ENCODE measurements at places on chromosomes 12 and 14.

- DNase-seq, result no peak
Measured at GRCh38 chr12:126926023-126926594, 1340.9 kb upstream of the TMEM132C start.

- DNase-seq, result no peak
Measured at GRCh38 chr12:42945927-42946326, 356.4 kb upstream of the PRICKLE1 start.

- no peak for DNase-seq
Measured at GRCh38 chr14:76112889-76113624, 38.7 kb upstream of the GPATCH2L start.

- DNase-seq, result no peak
Measured at GRCh38 chr12:68428724-68429501, 96.8 kb upstream of the MDM1 start.

Data from CD4-positive, alpha-beta T cell treated with Interleukin-17A for 4 hours (primary cell).